Right hindlimb (tissue), 1 donor: ENCODE measurements at places on chromosomes 2 and 18.

GRCh38 chr18:41462946-41463345 lies 492.1 kb upstream of the PIK3C3 start:
- DNase-seq, result no peak

DNA sequence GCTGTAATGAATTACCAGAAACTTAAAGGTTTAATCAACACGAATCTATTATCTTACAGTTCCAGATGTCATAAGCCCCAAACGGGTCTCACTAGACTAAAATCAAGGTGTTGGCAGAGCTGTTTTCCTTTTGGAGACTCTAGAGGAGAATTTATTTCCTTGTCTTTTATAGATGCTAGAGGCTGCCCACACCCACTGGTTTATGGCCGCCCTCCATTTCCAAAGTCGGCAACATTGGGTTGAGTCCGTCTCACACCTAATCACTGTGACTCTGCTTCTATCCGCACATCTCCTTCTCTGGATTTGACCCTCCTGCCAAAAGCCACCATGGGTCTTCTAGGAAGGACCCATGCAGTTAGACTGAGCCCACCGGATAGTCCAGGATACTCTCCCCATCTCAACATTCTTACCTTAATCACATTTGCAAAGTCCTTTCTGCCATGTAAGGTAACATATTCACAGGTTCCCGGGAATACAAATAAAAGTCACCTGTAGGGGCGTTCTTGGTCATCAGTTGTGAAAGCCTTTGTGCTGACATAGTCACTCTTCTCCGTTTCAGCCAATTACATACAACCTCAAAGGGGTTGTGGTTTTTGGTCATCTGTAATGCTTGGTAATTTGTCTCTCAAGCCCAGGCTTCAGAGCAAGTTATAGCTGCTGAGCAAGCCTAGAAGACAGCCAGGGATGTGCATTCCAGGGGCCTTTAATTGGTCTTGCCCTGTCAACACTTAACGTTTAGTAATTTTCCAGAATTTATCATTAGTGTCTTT lies 179.4 kb downstream of the ANTXR1 start:
- no peak for DNase-seq

GRCh38 chr2:105454801-105455485 lies 56.1 kb upstream of the FHL2 start:
- DNase-seq, result no peak

- no peak for DNase-seq
These were observed 79.3 kb upstream of the POU3F3 start for GRCh38 chr2:104774631-104775030.

DNA sequence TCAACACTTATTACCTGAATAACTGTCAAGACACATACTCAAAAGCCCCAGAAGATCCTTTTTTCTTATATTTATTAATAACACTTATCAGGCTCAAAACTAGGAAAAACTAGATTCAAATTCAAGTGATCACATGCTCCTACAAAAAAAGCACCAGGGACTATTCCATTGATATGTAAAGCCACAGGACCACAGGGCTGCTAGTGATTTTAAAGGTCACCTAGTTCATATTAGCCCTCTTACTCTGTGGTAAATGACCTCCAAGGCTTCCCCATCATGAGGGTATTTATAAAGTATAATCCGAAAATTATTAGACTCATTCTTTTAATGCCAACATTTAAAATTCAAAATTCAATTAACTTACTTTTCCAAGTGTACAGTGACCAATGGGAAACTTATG lies 52.5 kb downstream of the LRPPRC start:
- DNase-seq, result no peak

GRCh38 chr2:29489568-29489967 lies 374.4 kb downstream of the CLIP4 start:
- DNase-seq, result no peak

DNA sequence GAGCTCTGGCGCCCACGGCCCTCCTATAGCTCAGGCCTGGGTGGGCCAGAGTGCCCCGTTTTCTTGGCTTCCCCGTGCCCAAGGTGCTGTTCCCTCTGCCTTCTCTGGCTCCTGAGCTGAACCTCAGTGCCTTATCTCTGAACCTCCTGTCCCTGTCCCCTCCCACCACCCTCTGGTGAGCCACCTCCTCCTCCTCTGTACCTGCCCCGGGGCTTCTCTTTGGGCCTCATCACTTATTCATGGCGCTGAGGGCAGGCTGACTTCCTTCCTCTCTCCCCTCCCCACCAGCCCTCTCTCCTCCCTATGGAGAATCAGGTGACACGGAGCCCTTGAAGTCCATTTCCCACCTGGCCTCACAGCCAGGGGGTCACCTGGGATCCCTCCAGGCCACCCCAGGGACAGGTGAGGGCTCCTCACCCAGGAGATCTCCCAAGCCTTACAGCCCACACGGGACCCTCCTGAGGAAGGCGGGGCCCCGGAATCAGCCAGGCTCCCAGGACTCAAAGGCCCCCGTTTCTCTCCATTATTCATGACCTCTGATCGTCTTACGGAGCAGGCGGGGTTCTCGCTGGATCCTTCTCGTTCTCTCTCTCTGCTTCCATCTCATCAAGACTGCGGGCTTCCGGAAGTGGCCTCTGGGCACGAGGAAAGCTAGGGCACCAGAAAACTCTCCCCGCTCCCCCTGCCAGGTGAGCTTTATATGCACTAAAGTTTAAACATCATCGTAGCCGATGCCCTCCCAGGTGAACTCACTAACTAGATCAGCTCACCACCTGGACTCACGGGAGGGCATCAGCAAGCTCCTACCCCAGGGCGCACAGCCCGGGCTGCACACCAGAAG lies at the start of gene LOXHD1:
TSS of gene LOXHD1 (minus strand) at position 106 of the 841 bp plus-strand sequence. CDS start 187 bp downstream, outside the sequence.
- no peak for DNase-seq

DNA sequence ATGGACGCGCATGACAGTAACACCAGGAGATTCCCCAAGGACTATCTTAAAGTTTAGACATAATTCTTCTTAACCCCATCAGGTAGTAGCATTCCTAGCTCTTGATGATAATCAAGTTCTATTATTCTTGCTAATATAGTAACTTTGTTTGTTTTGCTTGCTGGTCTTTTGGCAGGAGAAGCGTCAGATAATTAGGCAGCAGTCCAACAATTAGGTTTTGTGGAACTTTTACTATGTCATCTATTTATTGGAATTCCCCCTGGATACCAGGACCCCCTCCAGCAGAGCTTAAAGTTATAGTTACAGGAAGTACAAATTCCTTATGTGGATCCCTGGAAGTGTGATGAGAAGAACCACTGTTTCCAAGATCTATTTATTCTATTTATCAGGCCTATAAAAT lies 1138.0 kb upstream of the FAM98A start:
- DNase-seq, result no peak

- no peak for DNase-seq
These were observed 2.1 kb downstream of the GREB1 start for GRCh38 chr2:11535899-11536344.

DNA sequence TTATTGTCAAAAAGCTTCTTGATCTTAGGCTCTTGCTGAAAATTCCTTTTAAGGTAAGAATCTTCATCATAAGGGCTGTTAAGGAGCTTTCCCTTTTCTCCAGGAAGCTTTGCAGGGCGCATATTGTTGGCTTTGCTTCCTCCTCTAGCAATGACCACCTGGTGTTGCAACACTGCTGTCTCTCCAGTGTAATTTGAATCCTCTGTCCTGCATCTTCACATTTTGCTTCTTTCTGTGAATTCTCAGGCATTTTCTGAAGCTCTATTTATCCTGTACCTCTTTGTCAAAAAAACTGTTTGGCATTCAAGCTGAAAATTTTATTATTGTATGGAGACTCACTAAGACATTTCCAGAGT lies 533.1 kb upstream of the CHAC2 start:
- DNase-seq, result no peak

GRCh38 chr18:35683021-35683420 lies 101.5 kb downstream of the GALNT1 start:
- DNase-seq, result no peak

DNA sequence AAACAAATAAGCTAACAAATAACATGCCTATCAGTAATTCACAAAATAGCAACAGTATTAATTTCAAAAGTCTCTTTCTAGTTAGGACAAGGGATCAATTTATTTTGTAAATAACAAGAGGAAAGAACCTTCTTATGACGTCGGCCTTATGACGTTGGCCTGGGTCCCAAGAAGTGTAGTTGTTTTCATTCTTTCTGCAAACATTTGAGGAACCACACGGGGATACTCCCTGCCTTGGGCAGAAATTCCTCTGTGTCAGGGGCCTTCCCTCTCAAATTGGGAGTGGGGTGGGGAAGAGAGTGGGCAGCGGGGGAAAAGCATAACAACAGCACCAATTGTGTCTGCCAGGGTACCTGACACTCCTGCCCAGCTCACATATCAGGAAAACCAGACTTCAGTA lies 1.3 kb downstream of the CCDC68 start:
- no peak for DNase-seq

DNA sequence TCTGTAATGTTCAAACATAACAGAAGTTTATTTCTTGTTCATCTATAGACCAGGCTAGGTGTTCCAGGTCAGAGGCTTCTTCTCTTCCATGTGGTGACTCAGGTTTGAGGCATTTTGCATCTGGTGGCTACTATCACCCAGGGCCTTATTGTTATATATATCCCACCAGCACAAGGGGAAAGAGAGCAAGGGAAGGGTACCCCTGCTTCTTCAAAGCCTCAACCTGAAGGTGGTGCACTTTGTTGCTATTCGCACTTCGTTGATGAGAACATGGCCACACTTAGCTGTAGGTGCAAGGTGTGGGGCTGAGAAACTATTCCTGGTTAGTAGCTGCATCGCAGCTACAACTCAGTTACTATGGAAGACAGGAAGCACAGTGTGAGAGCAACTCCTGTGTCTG lies 27.4 kb upstream of the SLC3A1 start:
- no peak for DNase-seq

DNA sequence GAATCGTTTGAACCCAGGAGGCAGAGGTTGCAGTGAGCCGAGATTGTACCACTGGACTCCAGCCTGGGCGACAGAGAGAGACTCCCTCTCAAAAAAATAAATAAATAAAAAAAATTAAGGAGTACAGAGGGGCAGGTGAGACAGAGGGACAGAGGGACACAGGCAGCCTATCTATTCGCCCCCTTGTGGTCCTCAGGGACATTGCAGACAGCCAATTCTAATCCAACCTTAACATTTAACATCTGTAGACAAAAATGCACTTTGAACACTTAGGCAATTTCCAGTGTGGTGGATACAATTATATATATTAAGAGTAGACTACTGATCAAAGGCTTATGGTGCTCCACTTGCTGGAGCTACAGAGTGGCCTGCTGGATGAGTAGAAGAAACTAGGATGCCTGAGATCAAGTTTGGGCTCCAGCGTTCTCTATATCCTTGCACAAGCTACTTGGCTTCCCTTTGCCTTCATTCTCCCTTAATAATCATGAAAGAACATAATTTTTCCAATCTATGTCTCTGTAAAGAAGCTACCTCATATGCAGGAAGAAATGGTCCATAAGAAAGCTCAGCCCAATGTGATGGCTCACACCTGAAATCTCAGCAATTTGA lies 8.2 kb upstream of the SMARCAL1 start:
- DNase-seq, result no peak

GRCh38 chr2:218033590-218034496 lies 31.0 kb upstream of the TNS1 start:
- no peak for DNase-seq

- DNase-seq, result no peak
These were observed 562 bp downstream of the CENPA start for GRCh38 chr2:26786207-26787028.

DNA sequence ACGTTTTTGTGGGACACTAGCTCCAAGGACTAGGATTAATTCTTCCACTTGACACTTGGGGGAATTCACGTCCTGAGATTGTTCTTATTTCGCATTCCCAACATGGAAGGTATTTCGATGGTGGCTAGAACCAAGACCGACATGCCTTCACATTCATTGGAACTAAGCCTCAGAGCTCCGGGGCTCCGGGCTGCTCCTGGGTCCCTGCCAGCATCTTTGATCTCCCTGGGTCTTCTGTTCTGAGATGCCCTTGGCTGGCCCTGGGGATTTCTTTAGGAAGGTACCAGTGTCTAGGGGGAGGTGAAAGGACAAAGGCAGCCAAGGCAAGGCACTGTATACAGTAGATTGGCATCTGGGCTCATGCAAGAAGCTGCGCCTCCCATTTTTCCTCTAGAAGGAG lies 76.8 kb downstream of the DYSF start:
- DNase-seq, result peak; percentile 10

DNA sequence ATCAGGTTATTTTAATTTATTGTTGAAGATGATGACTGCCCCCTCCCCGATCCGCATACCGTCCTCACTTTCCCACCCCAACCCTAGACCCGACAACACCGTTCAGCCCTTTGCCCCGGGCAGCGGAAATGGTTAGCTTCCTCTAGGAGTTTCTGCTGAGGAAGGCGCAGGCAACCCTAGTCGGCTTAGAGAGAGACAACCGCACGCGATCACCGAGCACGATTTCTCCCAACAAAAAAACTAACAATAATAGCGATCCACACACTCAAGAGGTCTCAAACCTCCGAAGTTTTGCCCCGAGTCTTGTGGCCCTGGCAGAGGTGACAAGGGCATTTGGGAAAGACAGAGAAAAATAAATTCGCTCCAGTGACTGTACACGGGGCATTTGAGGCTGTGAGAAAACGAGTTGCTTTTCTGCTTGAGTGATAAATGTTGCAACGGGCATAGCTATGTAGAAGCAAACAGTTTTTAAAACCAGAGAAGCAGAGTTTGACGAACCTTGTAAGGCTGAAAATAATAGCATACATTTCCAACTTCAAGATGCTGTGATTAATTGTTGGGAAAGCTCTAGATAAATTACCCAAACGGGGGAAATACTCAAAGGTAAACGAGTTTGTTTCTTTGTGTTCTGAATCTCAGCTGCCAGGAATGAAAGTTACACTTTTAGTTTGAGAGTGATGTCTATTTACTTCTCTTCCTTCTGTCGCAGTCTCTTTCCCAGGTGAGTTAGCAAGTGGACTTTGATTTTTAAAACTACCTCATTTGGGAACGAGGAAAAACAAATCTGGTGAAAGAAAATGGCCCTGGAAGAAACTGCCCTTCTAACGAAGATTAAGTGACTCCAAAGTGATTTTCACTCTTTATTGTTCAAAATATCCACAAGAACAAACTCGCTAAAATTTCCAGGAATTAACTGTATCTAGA lies 11.0 kb upstream of the SIX3 start:
- peak; percentile 23 for DNase-seq

- no peak for DNase-seq
These were observed 5.8 kb upstream of the ODC1 start for GRCh38 chr2:10453905-10454298.

DNA sequence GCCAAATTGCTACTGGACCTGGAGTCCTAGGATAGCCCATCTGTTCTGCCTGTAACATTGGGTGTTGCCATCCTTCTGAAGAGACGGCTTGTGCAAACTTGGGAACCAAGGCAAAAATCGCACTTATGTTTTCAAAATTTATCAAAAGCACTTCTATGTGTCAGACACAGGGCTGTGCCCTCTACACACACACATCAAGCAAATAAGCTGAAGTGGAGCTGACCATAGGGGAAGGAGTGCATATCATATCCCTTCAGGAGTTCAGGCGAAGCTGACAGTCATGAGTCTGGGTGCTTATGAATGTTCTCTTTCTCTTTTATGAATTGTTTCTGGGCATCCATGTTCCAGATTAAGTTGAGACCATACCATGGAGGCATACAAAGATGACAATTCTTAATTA lies 247.9 kb downstream of the CYRIA start:
- no peak for DNase-seq
